Stimulated activated CD4-positive, alpha-beta T cell treated with anti-CD3 and anti-CD28 coated beads, Interleukin-2, amount 100 ng/mL, for 48 hours (primary cell): ENCODE measurements at places on chromosomes 3 and 15.

GRCh38 chr3:50549226-50549625 lies 18.3 kb downstream of the C3orf18 start:
- no peak for DNase-seq

- DNase-seq: no peak
Observed at GRCh38 chr3:144687862-144688261, 716.2 kb downstream of the DIPK2A start.

- no peak for DNase-seq
Observed at GRCh38 chr3:194329583-194329965, 21.6 kb downstream of the CPN2 start.

GRCh38 chr3:178583963-178584575 lies 47.8 kb downstream of the KCNMB2 start:
- DNase-seq: no peak

- no peak for DNase-seq
Observed at GRCh38 chr15:29677871-29678461, 144.3 kb downstream of the TJP1 start.

DNA sequence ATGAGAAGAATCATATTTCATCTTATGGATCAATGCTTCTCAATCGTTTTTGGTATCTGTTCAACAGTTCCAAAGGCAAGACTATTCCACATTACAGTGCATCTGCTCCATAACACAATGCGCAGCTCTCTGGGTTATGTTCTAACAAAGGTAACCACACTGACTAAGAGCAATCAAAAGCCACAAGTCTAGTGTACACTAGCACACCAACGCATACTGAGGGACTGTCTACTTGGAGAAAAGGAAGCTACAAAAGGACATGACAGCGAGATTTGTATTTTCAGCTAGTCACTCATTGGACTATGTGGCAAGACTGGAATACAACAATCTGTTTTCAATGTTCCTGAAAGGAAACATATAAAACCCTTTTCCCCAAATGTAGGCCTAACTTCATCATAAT lies 35.8 kb downstream of the SETD2 start:
- DNase-seq: no peak

DNA sequence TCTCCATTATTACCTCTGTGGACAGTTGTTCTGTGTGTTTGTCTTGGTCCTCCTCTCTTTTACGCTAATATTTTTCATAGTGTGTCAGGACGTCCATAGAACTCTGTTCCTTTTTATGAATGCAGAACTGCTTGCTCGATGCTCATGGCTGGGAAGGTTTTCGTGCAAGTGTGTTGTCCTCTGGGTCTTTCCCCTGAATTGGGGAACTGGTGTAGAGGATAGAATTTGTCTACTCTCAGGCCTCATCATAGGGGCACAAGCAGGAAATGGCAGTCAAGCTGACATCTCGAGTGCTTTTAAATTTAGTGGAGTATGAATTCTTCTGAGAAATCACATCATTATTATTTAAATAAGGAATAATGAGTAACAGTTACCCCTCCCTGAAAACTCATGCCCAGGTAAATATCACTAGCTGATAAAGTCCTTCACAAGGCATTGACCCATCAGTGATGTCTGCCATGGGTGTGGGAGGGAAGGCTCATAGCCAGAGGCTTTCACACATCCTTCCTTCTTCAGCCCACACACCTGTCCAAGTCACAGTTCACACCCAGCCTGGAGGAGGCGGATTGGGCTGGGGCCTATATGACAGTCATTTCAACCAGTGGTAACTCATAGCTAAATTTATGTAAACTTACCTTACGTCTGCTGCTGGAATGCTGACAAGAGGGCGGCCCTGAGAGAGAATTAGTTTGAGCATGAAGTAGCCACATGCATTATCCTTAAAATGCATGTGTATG lies 226.1 kb downstream of the PLCL2 start:
- DNase-seq: no peak

GRCh38 chr3:8261018-8261417 lies 240.6 kb upstream of the LMCD1 start:
- DNase-seq: no peak

DNA sequence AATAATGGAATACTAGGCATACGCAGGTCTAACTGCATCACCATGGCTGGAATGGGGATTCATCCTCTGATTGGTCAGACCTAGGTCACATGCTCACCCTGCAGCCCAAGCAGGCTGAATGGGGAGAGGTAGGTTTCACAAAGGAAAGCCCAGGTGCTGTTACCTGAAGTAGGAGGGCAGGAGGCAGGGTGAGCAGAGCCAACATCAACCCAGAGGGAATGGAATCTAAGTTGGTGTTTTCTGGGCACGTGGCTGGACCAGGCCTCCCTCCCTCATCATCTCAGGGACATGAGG lies 6.7 kb upstream of the H1-8 start:
- DNase-seq: no peak

GRCh38 chr15:85622221-85622831 lies 172.4 kb downstream of the KLHL25 start:
- no peak for DNase-seq

DNA sequence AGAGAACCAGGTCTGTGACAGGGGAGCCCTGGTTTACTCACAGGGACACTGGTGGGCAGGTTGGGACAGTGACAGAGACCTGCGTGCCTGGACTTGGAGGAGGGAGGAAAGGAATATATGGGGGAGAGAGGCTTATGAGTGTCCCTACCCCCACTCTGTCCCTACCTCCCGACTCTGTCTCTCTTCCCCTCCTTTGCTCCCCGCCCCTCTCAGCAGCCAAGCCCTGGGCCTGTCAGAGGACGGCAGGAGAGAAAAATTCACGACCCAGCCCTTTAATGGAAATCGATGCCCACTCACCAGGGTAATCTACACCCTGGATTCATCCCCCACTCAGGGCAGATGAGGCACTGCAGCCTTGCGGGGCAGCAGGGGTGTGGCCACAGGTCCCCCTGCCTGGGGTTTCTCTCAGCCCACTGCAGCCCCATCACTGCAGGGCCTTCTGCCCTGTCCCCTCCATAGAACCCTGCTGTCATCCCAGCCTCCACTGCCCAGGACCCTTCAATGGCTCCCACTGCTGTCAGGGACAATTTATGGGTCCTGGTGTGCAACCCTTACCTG lies 135.9 kb upstream of the LINGO1 start:
- no peak for DNase-seq

DNA sequence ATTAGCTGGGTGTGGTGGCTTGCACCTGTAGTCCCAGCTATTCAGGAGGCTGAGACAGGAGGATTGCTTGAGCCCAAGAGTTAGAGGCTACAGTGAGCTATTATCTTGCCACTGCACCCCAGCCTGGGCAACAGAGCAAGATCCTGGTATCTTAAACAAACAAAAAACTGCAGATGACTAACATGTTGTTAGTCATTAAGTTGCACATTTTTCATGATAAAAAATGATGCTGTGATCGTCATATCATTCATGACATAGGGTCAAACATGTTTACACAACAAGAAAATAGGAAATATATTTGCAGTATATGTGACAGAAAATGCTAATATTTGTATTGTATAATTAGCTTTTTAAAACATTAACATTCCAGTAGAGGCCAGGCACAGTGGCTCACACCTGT lies 20.2 kb upstream of the DAPK2 start:
- DNase-seq: no peak

- DNase-seq: no peak
Observed at GRCh38 chr3:77354958-77355357, 315.1 kb downstream of the ROBO2 start.

DNA sequence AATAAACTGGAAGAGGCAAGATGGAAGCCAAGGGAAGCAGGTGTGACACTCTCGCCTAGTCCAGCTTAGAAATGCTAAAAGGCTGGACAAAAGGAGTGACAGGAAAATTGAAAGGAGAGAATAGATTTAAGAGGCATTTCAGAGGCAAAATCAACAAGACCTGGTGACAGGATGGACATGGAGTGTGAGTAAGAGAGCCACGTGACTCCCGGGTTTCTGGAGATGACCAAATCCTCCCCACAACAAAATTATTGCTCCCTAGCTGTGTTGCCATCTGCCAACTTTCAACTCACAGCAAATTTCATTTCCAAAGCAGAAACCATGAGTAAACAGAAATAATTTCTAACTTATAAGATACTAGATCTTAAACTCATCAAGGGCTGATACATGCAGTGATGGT lies 52.6 kb downstream of the MTHFS start:
- DNase-seq: no peak

DNA sequence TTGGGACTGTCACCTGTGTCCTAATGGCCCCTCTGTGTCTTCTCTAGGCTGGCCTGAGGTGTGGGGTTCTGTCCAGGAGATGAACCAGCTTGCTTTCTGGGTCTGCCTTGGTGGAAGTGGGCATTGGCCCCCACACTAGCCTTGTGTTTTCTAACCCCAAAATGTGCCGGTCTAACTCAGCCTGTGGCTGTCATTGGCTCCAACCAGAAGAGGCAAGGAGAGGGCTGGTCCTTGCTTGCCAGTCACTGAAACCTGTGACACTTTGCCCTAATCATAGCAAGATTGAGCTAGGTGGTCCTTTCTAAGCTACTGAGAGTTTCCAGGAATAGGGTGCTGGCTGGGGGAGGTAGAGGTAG lies 2.2 kb downstream of the C15orf39 start:
- DNase-seq: no peak

DNA sequence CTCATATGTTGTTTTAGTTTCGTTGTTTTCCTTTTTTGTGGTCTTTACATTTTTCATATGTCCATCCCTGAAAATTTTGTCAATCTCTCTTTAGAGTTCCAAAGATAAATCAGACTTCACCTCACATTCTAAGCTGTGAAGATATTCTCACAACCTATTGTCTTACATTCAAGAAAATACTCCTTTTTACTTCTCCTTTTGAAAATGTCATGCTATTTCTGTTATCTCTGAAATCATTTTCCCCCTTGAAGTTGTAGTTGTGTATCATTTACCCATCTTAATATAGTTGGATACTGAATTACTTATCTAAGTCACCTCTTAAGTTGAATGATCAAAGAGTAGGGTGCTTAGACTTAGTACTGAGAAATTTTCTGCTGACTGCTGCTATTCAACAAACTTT lies 74.3 kb downstream of the DCUN1D1 start:
- no peak for DNase-seq

- no peak for DNase-seq
Observed at GRCh38 chr3:102034639-102035451, 185.5 kb downstream of the NFKBIZ start.

GRCh38 chr3:164478323-164478722 lies 600.0 kb downstream of the SI start:
- DNase-seq: no peak

GRCh38 chr3:139629033-139629432 lies 48.7 kb downstream of the NMNAT3 start:
- no peak for DNase-seq

GRCh38 chr3:63727233-63727632 lies 74.8 kb downstream of the SNTN start:
- no peak for DNase-seq

- DNase-seq: no peak
Observed at GRCh38 chr3:135927155-135927554, 38.4 kb upstream of the PPP2R3A start.

GRCh38 chr3:121483290-121483689 lies 62.5 kb downstream of the POLQ start:
- DNase-seq: no peak

GRCh38 chr3:112273536-112273935 lies 20.5 kb downstream of the SLC9C1 start:
- no peak for DNase-seq

DNA sequence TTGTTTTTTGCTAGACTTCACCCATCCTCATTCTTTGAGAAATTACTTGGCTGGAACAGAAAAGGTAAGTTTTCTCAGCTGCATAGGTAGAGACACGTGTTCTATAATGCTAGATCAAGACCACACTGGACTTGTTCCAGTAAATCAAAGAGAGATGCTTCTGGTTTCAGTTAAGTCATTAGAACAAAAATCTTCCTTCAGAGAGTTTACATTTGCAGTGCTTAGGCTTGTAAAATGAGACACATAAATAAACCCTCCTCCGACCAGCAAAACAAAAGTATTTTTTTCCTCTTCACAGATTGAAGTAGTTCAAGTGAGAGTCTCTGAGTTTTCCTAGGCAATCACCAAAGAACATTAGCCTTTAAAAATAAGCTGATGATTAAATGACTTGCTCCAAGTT lies 87.3 kb upstream of the PROK2 start:
- no peak for DNase-seq

DNA sequence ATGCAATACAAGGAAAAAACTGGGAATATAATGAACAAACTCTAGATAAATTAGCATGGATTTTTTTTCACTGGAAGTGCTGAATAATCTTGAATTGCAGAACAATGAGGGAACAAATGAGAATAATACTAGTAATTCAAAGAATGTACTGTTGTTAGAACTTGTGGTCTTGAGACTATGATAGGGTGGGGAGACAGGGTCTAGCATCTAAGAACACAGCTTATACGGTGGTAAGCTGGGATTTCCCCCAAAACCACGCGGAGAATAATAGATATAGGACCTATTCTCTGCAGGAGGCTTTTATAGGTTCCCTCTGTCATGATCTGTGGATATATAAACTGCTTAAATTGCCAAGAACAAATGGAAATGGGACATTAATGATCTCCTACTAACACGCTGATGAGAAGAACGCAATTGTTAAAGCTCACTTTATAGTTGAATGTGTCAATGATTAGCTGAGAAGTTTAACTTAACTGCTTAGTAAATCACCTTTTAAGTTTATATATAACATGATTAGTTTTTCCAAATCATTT lies 692.3 kb downstream of the ZPLD1 start:
- DNase-seq: no peak
